ENCODE measurements at places on chromosomes 12 and 14.

DNA sequence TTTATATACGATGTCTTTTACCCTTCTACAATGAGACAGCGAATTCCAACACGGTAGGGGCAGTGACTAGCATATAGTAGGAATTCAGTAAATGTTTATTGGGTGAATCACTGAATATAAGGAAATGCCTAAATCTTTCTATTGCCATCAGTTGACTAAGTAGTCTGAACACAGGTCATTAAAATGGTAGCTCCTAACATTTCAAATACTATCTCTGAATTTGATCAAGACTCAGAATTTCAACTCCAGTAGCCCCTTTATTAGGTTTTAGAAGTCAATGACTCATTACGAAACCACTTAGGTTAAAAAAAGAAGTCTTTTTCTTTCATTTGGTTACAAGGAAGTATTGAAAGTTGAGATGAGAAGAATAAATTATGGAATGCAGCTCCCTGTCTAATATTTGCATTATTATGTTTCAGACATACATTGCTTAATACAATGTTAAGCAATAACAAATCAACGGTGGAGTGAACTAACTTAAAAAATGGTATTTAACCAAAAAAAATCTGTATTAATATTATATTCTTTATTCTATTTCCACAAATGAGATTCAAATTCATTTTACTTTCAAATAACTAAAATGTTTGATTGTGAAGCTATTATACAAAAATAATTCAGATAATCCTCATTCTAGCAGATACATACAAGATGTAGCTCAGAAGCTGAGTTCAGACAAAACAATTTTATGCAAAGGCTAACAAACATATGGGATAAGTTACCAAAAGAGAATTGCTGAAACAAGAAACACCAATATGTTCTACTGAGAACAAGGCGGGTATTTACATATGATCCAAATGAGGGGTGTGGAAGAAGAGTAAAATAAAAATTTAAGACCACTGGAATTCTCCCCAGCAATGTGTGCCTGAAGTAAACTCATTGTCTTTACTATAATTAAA lies 302.7 kb downstream of the CEP128 start:
- no peak for DNase-seq

GRCh38 chr14:75236467-75236866 lies 42.2 kb upstream of the FOS start:
- DNase-seq, result no peak

DNA sequence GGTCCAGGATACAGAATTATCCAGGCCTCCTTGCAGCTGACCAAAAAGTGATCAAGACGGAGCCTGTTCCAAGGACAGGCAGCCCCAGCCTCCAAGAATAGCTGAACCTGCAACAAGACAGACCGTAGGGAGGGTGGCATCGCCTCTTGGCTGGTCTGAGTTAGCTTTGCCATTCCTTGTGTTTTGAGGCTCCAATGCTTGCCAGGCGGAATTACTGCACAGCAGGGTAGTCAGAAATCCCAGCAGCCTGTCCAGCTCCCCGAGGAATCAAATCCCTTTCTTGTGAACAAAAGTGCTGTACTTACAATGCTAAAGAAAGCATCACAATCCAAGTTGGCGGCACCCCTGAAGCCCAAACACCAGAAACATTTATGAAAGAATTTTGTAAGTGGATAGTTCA lies 246.9 kb downstream of the TMEM132C start:
- DNase-seq, result no peak

GRCh38 chr12:93127107-93127560 lies 198.0 kb upstream of the EEA1 start:
- DNase-seq, result no peak

GRCh38 chr12:15831315-15831978 lies 42.3 kb upstream of the EPS8 start:
- DNase-seq, result no peak

- DNase-seq, result no peak
These were observed 256.4 kb upstream of the PWP1 start for GRCh38 chr12:107429006-107429705.

DNA sequence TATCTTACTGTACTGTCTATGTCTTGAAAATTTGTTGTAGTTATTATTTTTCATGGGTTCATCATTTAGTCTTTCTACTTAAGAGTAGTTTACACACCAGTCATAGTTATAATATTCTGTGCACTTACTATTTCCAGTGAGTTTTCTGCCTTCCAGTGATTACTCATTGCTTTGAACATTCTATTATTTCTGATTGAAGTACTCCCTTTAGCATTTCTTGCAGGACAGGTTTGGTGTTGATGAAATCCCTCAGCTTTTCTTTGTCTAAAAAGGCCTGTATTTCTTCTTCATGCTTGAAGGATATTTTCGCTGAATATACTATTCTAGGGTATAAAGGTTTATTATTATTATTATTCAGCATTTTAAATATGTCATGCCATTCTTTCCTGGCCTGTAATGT lies 66.8 kb downstream of the TSPAN8 start:
- DNase-seq, result no peak

DNA sequence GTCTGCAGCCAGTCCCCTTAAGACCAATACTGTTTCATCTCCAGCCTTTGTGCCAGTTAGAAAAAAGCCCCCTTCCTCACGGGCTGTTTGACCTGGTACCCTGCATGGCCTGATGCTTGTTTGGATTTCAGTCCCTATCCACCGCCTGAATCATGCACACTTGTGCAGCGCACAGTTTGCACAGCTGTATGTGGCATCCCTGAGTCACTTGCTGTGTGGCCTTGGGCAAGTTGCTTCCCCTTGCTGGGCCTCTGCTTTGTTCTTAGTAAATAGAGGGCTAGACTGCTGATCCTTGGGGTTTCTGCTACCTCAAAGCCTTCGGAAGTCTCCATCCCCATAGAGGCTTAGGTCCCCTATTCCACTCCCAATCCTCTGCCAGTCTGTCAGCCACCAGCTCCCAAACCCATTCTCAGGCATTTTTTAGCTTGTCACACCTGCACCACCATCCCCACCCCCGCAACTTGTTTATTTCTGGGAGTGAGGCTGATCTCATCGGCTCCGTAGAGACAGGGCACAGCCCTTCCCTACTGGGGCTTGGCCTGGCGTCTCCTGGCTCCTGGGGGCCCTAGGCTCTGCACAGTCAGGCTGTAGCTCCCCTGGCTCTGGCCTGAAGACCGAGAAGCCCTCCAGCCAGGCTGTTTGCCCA lies 8.8 kb downstream of the KRT80 start:
- no peak for DNase-seq

DNA sequence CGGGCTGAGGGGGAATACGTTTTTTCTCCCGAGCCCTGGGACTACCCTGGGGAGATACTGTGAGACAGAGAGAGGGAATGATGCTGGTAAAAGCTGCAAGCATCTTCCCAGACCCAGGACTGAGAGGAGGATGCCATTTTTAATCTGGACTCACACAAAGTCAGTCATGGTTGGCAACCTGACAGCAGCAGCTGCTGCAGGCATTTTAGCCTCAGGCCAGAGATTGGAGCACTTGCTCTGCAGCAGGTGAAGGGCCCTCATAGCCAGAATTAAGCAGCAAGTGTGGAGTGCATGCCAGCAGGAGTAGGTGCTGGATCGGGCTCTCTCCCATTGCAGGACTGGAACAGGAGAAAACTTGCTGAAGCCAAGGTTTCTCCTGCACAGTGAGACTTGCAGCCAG lies 361.1 kb upstream of the CLEC14A start:
- no peak for DNase-seq

- DNase-seq, result no peak
These were observed 46.3 kb upstream of the CATSPERB start for GRCh38 chr14:91778217-91778616.

- no peak for DNase-seq
These were observed 276.2 kb downstream of the SSPN start for GRCh38 chr12:26471560-26471959.

GRCh38 chr14:24362241-24362960 lies 5.6 kb upstream of the NFATC4 start:
- no peak for DNase-seq

- DNase-seq, result no peak
These were observed 55.6 kb downstream of the RASSF8 start for GRCh38 chr12:26014085-26014484.

DNA sequence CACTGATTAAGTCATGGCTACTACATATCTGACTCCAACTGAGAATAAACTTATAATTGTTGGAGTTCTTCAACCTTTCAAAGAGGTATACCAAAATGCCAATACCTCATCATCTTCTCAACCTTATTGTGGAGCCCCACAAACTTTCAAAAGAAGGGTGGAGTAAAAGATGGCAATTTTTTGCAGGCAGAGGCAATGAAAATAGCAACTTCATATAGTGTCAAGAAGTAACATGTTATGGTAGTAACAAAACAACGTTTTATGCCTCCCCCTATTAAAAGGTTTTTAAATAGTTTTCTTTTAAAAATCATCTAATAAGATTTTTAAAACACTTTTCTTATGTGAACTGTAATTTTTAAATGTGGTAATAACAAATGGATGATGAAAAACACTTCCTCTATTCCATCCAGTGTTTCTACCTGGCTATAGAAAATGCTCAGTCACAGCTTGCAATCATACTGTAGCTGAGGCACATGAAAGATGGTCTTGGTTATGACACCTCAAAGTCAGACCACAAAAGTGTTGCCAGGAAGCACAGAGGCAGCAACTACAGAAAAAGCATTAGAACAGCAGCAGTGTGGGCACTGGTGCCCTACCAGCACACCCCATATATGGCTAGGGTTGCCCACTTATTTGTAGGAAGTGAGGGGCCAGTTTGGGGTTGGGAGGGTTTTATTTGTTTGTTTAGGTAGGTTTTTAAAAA lies 7.0 kb downstream of the PPP1R12A start:
- DNase-seq, result peak; percentile 46

- no peak for DNase-seq
These were observed 77.0 kb downstream of the PPP2R5C start for GRCh38 chr14:101838476-101838875.

DNA sequence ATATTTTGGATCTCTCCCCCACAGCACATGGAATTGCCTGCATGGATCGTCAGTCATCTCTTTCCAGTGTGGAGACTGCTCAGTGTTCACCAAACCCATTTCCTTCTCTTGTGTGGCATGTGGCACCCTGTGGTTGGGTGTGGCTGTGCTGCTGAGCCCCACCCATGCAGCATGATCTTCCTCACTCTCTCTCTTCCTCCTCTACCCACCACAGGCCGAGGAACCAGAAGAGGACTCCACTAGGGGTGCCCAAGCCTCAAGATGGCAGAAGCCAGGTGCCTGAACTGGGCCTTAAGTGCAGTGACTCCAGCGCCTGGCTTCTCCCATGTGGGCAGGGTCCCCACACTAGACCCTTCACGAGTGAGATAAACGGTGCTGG lies 66.8 kb upstream of the GPR68 start:
- DNase-seq, result peak; percentile 49

DNA sequence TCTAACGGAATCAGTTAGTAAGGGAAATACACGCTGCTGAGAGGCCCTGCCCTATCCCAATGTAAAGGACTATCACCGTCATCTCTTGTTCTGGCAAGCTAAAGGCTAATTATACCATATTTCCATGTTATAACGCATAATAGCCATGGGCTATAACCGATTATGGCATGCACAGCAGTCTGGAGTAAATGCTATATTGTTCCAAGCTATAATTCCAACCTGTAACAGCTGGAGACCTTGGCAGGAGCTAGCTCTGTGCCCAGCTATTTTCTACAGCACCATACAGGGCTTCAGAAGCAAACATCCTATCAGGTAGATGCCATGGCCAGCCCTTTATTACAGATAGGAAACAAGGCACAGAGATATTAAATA lies 26.3 kb downstream of the SYNE3 start:
- DNase-seq, result no peak

DNA sequence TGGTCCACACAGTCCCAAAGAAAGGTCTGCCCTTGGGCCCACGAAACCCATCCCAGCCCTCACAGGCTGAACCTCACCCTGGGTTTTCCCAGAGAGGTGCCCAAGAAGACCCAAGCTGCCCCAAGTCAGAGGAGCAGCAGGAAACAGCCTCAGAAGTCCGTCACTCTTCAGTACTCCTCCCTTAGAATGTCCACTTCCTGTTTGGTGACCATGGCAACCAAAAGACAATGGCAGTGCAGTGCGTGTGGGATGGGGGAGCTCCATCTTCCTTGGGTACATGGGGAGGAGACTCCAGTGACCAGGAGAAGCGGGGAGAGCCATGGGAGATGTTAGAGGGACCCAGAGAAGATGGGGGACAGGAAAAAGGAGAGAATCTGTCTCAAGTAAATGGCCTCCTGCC lies 11.3 kb downstream of the SELPLG start:
- no peak for DNase-seq

DNA sequence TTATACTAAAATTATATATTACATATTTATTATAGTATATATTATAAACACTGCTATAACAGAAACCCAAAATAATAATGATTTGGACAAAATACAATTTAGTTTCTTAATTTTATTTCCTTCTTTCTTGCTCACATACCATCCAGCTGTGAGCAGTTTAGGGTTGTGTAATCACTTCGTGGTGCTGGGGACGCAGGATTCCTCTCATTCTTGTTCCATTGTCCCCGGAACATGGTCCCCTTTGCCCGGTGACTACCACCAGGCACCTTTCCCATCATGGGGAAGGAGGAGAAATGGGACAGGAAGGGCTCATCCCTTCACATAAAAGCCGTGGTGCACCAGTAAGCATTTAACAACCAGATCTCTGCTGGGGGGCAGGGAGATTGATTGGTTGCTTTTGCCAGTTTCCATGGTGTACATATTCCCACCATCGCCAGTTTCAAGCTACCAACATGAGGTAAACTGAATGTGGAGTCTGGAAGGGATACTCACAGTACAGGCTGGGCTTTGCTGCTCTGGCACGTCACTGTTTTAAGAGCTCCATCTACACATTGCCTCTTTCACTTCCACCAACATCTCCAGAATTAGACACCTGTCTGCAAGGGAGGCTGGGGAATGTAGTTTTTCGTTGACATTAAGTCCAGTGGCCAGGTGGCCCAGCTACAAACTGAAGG lies 191.5 kb downstream of the TMEM132C start:
- no peak for DNase-seq

DNA sequence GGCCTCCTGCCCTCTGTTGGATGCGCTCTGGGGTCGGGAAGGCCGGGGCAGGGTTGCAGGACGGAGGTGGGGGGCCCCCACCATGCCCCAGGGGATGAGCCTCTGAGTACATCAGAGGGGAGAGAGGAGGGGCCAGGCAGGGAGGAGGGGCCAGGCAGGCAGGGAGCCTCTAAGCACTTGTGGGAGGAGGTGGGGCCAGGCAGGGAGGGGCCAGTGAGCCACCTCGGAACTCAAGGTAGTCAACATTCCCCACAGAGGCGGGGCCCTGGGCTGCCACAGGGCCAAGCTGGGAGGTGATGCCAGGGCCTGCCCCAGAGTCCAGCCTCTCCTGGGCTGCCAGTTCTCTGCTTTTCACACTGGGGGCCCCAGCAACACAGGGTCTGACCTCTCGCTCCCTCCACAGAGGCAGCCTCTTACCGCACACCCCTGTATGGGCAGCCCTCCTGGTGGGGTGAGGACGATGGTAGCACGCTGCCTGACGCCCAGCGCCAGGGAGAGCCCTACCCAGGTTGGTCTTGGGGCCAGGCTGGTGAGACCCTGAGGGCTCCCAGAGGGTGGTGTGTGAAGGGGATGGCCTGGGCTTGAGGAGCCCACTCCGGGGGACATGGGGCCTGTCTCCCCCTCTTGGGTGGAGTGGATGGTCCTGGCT lies 17.4 kb downstream of the CEP170B start:
- peak; percentile 52 for DNase-seq
